ENCODE measurements at places on chromosomes 7 and 10. TPM values are rescaled to one million over a fixed set of nuclear protein-coding genes. Genes with fewer than 3 reads are reported as not detected.

TMEM196 gene
- not detected for polyA plus RNA-seq

TEX36 gene
- polyA plus RNA-seq: not detected

NRCAM gene
- 0.24 TPM for polyA plus RNA-seq

ELMO1 gene
- not detected for polyA plus RNA-seq

SLC35B4 gene
- 26.1 TPM for polyA plus RNA-seq

TFEC gene
- polyA plus RNA-seq: 0.01 TPM

AEBP1 gene
- polyA plus RNA-seq: 30.7 TPM

SLC13A4 gene
- 0.32 TPM for polyA plus RNA-seq

CHRM2 gene
- 85.6 TPM for polyA plus RNA-seq

CNNM1 gene
- polyA plus RNA-seq: 0.14 TPM

EBLN1 gene
- polyA plus RNA-seq: not detected

CSTF2T gene
- 7.0 TPM for polyA plus RNA-seq

MYOZ1 gene
- not detected for polyA plus RNA-seq

LDB3 gene
- 0.60 TPM for polyA plus RNA-seq

CPN1 gene
- not detected for polyA plus RNA-seq

OAT gene
- 182 TPM for polyA plus RNA-seq

TDRD1 gene
- not detected for polyA plus RNA-seq

ANKRD2 gene
- polyA plus RNA-seq: 0.05 TPM

Data from AG04450 (cell line).